ENCODE measurements at places on chromosomes 6 and 20.

GRCh38 chr6:101454106-101454676 lies 60.7 kb downstream of the GRIK2 start:
- no peak for DNase-seq

DNA sequence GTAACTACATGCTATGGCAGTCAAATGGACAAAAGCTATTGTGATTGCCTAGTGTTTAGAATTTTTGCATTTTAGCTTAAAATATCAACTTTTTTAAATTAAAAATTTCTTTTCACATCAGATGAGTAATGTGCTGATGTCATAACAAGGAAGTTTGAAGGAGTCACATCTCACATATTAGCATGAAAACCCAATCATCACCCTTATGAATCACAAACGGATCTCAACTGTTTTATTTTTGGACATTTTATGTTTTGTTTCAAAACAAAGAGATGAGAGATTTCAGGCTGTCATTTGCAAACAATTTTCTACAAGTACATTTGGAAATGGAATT lies 53.6 kb upstream of the TRERF1 start:
- DNase-seq = peak; percentile 59

- DNase-seq = no peak
These were observed 47.7 kb upstream of the PLCB4 start for GRCh38 chr20:9021216-9021615.

DNA sequence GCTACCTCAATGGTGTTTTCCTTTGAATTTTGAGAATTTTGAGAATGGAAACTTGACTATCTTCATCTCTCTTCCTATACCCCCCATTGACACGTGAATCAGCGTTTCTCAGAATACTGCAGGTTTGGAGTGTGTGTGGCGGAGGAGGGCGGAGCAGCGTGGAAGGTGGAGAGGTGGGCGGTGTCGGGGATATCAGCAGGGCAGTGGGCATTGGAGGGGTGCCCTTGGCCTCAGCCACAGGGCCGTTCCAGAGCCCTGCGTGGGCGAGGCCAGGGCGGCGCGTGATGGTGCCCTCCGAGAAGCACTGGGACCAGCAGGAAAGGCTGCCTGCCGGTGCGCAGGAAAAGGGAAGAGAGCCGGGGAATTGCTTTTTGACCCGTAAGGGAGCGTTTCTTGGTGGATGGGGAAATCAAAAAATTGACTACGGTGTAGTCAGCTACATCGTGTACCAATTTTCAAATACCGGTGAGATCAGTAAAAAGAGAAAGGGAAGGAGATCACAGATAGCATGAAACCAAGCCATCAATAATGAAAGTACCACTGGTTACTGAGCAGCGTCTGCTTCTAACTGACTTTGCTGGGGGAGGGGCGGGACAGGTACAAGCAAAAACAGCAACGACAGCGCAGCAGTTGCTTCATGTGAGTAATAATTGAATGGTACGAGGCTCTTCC lies 82.7 kb upstream of the DUSP22 start:
- no peak for DNase-seq

- no peak for DNase-seq
These were observed 6.3 kb downstream of the PPP1R14C start for GRCh38 chr6:150149146-150149545.

- DNase-seq = peak; percentile 87
These were observed 101.0 kb downstream of the NRN1 start for GRCh38 chr6:5905431-5906339.

- no peak for DNase-seq
These were observed 119.0 kb upstream of the RNF24 start for GRCh38 chr20:4134355-4134834.

- DNase-seq = peak; percentile 32
These were observed 274.9 kb downstream of the CDH26 start for GRCh38 chr20:60233018-60233630.

- no peak for DNase-seq
These were observed 22.5 kb downstream of the PREX1 start for GRCh38 chr20:48805286-48805685.
